Chondrocyte (in vitro differentiated cells): ENCODE measurements at places on chromosomes 4 and X. TPM values are rescaled to one million over a fixed set of nuclear protein-coding genes. Genes with fewer than 3 reads are reported as not detected.

- peak; percentile 76 for DNase-seq
These were observed 29.0 kb downstream of the NOP14 start for GRCh38 chr4:2934077-2934812.

- DNase-seq = peak; percentile 21
These were observed 2.5 kb downstream of the FGF5 start for GRCh38 chr4:80268936-80269335.

DNA sequence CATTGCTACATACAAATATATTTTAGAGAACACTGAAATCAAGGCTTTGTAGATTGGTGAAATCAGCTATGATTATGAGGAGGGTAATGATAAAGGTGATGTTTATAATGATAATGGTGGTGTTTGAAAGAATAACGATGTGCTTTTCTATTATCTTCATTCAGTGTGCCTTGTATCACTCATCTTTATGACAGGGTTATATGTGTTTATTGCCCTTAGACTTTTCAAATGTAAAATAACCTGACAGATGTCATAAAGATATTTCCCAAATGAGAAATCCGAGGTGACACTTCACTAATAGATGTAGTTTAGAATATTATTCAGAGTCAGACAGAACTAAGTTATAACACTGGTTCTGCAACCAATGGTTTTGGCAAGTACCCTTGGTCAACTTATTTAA, 323.0 kb upstream of the SPANXN4 start:
- no peak for DNase-seq

GRCh38 chrX:130560544-130560943, 158.8 kb downstream of the RBMX2 start:
- DNase-seq = no peak

DNA sequence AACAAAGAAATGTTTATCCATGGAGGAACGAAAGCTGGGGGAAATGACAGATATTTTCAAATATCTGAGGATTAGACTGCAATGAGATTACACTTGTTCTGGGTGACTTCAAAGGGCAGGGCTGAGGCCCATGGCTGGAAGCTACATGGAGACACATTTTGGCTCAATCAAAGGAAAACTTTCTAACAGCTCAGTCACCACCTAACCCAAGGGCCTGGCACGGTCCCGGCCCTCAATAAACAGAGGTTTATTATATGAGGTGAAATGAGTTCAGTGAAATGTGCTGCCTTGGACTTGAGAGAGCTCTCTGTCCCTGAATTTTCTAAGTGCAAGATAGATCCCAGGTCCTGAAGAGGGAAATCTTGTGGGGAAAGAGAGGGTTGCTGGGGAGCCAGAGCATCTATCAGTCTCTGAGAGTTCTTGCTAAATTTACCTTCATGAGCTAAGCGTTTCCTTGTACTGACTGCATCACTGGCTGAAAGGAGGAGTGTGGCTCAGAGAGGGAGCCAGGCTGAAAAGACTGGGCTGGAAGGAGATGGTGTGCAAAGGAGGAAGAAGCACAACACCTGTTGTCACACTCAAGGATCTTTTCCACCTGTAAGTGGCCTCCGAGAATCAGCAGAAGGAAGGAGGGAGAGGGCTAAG, 2.0 kb upstream of the RIPPLY1 start:
- no peak for DNase-seq

GRCh38 chrX:50827996-50828395, 14.0 kb upstream of the SHROOM4 start:
- DNase-seq = no peak

DNA sequence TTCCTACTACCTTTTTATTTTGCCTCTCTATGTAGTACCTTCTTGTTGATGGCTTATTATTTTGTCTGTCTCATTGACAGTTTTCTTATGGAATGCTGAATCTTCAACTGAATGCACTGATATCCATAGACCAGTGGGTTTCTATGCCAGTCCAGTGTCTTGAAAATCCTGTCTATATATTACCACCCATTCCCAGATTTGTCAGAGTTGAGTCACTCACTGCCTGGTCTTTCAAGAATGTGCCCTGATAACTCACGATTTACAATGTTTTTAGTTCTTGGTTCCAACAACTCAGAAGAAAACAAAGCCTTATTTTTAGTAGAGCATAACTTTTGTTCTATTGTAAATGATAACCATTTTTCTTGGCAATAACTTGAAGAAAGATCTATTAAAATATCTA, 606.0 kb upstream of the PITX2 start:
- DNase-seq = no peak

DNA sequence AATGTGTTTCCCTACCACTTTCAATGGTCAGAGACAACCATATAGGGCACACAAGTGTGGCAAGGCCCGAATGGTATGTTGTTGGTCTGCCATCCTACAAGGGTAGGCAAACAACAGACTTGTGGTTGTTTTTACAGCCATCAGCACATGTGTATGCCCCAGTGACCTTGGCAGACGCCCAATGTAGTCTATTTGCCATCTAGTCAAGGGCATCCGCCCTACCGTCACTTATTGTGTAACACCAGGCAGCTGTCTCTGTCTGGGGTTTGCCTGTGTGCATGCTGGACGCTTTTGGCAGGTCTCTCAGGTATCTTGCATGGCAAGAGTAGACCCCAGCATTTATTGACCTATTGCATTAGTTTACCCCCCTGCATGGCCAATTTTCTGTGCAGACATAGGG, 1145.5 kb upstream of the POU3F4 start:
- DNase-seq = no peak

DNA sequence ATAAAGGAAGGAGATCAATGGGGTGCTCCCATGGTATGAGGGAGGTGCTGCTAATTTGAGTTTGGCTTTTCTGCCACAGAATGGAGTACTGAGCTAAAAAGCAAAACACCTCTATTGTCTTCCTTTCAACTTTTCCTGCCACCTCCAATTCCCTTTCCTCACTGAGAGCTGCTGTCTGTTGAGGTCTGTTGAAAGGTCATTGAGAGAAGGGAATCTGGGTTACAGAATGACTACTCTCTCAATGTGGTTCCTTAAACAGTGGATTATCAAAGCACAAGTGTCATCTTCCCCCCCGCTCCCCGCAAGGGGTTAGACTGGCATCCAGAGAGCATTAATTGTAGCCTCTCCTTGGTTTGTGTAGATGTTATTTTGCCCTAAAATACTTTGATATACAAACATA, 10.7 kb downstream of the USP9X start:
- DNase-seq = no peak

GRCh38 chr4:107261241-107261874, 225.2 kb upstream of the DKK2 start:
- DNase-seq = no peak

- no peak for DNase-seq
These were observed 126.7 kb downstream of the DHRSX start for GRCh38 chrX:2374086-2374485.

DNA sequence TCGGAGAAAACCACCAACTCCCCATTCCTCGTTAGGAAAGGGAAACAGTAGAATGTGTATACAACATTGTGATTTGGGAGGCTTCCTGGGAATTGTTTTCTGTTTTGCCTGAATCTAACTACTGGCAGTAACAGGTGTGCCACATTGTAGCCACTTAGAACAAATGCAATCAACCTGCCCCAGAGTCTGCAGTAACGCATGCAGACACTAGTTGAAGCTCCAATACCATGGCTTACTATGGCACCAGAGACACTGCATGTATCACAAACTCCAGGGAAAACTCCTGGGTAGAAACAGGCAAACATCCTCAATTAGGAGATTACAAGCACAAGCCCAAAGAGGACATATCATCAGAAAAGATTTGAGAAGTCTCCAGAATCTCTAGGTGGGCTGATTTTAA, 154.2 kb upstream of the NEIL3 start:
- DNase-seq = no peak

DNA sequence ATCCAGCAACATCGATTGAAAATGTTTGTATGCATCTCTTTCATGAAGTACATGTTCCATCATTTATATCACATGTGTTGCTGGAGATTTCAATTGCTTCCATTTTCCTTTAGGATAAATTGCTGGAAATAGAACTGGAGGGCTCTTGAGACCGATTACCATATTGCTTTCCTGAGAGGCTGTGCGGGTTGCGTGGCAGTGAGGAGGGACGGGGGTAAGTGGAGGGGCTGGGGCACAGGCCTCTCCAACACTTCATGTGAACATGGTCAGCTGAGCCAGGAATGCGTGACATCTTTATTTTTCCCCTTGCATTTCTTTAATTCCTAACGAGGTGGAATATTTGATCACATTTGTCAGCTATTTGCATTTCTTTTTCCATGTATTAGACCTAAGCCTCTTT, 144.6 kb downstream of the TBL1X start:
- no peak for DNase-seq

DNA sequence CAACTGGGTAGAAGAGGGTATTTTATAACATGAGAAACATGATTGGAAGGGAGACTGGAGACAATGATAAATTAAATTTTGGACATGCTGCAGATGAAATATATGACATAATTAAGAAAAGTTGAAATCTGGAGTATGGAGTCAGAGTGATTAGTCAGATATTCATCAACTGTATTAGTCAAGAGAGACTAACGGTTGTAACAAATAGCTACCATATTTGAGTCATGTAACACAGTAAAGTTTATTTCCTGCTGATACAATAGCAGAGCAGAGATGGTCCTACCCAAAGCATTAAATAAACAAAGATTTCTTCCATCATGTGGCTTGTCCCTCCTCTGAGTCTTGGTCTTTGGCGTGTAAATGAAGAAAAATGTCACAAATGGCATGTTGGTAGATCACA, 321.3 kb downstream of the GALNTL6 start:
- DNase-seq = no peak

ASMT gene
- 0.30 to 0.99 TPM in 2 of 3 replicates, not detected in the other for total RNA-seq

PTCHD1 gene
- 0.82 to 1.9 TPM in 2 of 3 replicates, not detected in the other for total RNA-seq

FABP2 gene
- total RNA-seq = not detected in 3 replicates

SHROOM2 gene
- total RNA-seq = 3.1 to 4.4 TPM (median 4.0 TPM) in 3 replicates

HERC5 gene
- total RNA-seq = 0.40 to 0.56 TPM (median 0.49 TPM) in 3 replicates

GRIA2 gene
- total RNA-seq = 0.77 to 1.4 TPM (median 1.0 TPM) in 3 replicates

PRDM8 gene
- 0.07 TPM in 1 of 3 replicates, not detected in the others for total RNA-seq

AFF2 gene
- total RNA-seq = 11.8 to 22.4 TPM (median 21.6 TPM) in 3 replicates

DCAF8L2 gene
- not detected in 3 replicates for total RNA-seq
